ENCODE measurements at places on chromosomes 4 and X.

- DNase-seq: no peak
These were observed 252.6 kb upstream of the HAND2 start for GRCh38 chr4:173782660-173783059.

- DNase-seq: no peak
These were observed 2.4 kb upstream of the BCOR start for GRCh38 chrX:40100141-40100536.

GRCh38 chr4:39568805-39569204 lies 41.6 kb upstream of the UGDH start:
- no peak for DNase-seq

DNA sequence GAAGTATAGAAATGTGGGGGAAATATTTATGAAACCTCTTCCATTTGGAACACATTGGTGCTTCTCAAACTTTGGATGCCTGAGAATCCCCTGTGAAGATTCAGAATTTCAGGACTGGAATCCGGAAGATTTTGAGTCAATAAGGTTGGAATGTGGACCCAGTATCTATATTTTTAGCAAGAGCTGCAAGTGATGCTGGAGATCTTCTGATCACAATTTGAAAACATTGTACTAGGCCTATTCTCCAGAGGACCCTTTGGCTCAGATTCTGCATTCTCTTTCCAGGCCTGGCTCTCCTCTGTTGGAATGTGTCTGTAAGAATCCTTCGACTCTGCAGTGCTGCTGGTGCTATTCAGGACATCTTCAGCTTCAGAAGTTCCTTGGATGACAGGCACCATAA lies 2.4 kb upstream of the PKD2 start:
- no peak for DNase-seq

DNA sequence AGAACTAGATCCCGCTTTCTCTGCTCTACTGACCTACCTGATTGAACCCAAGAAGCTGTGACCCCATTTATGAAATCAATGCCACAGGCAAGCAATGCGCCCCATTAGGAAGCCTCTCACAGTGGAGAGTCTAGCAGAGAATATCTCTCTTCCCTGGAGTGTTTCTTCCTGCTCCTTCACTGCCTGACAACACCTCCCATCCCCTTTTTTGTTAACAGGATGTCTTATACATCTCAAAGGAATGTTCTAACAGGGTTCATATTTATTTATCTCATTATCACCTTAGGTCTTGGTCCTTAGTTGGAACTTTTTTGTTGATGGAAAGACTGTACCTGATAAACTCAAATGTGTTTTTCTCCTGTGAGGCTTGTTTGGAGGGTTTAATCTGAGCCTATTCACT lies 35.5 kb downstream of the SLIT2 start:
- DNase-seq: no peak

DNA sequence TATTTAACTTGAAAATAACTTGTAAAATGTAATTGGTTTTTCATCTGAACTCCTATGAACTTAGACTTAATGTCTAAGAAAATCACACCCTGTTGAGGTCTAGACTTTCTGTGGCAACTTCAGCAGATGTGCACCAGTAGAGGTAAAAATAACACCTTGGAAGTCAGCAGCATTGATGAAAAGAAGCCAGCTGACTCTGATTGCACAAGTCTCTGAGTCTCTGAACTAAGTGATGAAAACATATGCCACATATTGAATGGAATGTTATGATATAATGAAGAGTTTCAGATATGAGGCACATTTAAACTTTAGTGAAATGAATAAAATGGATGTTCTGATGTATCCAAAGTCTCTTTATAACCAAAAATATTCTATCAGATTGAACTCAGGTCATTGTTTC lies 155.4 kb downstream of the GPM6A start:
- no peak for DNase-seq

GRCh38 chr4:155629956-155630355 lies 36.7 kb upstream of the GUCY1A1 start:
- no peak for DNase-seq

DNA sequence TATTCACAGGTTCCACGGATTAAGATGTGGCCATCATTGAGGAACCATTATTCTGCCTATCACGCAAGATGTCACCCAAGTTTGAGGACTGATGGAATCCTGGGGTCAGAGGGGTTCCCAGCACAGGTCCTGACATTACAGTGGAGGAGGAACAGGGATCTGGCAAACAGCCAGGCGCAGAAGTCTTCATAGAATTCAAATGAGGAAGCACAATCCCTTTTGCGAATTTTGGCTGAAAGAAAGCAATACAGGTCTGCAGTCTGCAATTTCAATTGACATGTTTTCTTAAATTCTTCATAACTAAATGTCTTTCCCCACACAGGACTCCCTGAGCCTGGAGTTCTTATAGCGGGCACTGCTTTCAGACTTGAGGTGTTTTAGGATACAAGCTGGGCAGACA lies 14.5 kb downstream of the DOCK11 start:
- no peak for DNase-seq

DNA sequence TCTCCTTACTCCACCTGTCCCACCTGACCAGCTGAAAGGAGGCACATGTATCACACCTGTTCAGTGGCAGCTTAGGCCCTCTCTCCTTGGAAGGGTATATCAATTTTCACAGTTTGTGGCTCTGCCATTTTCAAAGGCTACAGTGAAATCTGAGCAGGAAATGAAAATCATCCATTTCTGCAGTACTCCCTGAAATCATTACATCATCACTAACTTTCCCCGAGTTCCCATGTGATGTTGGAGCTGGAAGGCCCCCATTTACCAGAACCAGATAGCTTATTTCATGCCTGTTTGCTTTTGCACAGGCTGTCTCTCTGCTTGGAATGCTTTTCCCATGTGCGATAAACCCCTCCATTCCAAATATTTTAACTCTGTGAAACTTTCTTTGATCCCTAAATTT lies 31.0 kb upstream of the STX18 start:
- no peak for DNase-seq

- DNase-seq: no peak
These were observed 3.2 kb downstream of the PDK3 start for GRCh38 chrX:24468245-24468644.

GRCh38 chr4:17545374-17546140 lies 30.6 kb downstream of the CLRN2 start:
- no peak for DNase-seq

DNA sequence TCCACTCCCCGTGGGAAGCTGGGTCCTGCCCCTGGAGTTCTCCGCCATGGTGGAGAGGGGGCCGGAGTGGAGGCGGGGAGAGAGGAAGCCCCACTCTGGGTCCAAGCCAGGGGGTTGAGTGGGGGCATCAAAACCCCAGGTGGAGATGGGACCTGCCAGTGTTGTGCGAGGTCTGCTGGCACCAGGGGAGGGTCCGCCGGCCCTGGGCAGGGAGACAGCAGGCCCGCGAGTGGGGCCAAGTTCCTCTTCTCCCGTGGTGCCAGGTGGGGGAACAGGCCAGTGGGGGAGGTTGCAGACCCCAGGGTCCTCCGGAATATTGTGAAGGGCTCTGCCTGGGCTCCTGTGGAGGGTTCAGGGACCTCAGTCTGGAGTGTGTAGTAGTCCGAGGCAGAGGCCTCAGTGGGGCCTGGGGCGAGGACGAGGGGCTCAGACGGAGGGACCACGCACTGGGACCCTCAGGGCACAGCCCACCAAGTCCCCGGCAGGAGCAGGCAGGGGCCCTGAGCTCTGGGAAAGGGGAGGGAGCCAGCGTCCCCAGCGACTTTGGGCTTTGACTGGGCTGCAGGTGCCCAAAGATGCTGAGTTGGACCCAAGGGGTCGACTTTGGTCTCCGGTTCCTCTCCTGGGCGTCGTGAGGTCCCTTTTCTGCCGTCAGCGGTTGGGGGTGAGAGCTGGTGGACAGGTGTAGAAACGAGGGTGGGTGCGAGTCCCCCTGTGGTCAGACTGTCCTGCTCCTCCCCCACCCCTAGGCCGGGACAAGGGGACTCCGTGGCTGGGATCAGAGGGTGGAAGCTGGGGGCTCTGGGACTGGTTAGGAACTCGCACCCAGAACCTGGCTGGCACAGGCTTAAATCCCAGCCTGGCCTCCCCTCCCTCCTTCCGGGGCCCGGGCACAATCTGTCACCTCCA lies 43.8 kb upstream of the NKX1-1 start:
- no peak for DNase-seq

DNA sequence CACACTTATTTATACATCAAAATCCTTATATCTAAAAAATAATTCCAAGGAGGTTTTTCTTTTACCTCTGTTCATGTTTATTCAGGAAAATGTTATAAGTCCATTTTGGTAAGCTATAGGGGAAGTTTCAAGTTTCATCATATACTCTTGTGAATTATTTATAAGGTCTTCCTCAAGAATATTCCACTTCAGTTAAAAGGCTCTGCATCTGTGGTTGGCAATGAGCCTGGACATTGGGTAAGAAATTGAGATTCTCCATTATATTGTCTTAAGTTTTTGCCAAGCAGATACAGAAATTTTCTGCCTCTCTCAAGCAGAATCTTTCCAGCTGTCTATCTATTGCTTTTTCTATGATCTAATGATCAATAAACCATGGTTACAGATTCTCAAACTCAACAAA lies 641.9 kb downstream of the NLGN4X start:
- no peak for DNase-seq

- no peak for DNase-seq
These were observed 75.1 kb downstream of the SPATA18 start for GRCh38 chr4:52126226-52126625.

GRCh38 chr4:154559494-154560418 lies 3.1 kb upstream of the FGB start:
- DNase-seq: no peak

DNA sequence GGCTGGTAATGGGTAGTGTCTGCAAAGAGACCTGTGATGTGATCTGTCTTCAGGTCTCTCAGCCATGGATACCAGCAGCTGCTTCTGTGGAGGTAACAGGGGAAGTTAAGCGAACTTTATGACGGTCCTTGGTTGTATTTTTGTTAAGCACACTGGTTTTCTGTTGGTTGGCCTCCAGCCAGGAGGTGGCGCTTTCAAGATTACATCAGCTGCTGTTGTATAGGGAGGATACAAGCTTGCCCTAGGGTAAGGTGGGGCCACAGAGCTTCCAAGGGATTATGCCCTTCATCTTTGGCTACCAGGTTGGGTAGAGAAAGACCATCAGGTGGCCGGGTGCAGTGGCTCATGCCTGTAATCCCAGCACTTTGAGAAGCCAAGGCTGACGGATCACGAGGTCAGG lies 834.2 kb upstream of the GALNTL6 start:
- DNase-seq: no peak

GRCh38 chr4:36328130-36328529 lies 46.7 kb downstream of the DTHD1 start:
- no peak for DNase-seq

- no peak for DNase-seq
These were observed 85.3 kb upstream of the RBPJ start for GRCh38 chr4:26235500-26235899.

- no peak for DNase-seq
These were observed 557 bp upstream of the KDR start for GRCh38 chr4:55125763-55126541.

DNA sequence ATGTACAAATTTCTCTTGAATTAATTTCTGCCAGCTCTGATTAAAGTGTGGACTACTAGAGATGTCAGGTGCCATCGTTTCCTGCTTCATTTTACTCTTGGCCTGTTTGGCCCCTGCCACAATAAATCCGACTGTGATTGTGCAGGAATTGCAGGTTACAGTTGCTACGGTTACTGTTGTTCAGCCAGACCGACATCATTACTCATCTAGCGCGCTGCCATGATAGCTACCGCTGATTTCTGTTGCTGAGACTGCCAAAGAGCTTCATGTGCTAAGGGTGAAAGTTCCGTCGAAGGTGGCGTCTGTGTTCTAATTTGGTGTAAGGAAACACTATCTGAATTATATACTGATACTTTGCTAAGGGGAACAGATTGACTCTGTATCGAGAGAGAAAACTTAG lies 22.1 kb downstream of the SLIT2 start:
- DNase-seq: no peak

DNA sequence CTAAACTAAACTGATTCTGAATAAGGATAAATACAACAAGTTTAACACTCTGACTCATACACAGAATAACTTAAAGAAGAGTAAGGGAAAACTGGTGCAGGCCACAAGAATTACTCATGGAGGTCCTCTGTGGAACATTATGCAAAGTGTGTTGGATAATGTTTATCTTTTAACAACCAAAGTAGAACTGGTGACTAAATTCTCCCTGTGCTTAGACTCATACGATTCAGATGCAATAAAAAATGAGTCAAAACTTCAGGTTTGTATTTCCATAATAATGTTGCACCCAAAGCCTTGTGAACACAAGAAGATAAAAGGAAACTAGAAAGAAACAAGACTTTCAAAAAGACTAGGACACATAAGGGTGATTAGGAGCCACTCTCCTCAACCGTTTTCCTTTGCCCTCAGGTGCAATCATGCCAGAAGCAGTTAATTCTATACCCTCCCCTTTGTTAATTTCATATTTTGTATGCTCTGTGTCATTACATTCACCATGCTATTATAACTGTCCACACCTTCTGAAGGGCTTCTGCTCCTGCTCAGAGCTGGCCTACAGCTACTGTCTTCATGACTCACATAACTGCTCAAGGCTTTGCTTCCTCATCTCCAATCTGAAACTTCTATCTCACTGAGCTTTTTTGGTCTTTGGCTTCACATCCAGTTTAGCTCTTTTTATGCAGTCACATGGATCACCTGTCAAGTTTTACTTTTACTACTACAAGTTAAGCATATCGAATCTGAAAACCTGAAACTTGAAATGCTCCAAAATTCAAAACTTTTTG lies 60.2 kb downstream of the KCNIP4 start:
- DNase-seq: no peak

DNA sequence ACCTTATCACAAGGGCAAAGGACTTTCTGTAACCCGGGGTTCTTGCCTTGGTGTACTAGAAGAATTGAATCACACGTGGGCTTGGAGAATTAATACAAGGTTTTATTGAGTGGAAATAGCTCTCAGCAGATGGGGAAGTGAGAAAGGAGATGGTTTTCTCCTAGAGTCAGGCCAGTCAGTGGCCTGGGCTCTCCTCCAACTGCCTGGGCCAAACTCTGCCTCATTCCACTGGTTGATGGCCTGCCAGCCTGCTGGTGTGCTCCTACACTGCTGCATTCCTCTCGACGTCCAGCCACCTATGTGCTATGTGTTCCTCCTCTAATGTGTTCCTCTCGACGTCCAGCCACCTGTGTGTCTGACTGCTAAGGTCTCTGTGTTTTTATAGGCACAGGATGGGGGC lies 35.3 kb upstream of the SPIN2A start:
- no peak for DNase-seq

DNA sequence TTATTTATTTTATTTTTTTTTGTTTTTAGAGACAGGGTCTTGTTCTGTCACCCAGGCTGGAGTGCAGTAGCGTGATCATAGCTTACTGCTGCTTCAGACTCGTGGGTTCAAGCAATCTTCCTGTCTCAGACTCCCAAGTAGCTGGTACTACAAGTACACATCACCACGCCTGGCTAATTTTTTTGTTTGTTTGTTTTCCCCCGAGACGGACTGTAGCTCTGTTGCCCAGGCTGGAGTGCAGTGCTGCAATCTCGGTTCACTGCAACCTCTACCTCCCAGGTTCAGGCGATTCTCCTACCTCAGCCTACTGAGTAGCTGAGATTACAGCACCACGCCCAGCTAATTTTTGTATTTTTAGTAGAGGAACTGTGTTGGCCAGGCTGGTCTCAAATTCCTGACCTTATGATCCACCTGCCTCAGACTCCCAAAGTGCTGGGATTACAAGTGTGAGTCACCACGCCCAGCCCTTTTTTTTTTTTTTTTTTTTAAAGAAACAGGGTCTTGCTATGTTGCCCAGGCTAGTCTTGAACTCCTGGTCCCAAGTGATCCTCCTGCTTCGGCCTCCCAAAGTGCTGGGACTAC lies 32.2 kb downstream of the COPS4 start:
- DNase-seq: no peak
